Stimulated activated CD8-positive, alpha-beta memory T cell treated with anti-CD3 and anti-CD28 coated beads, Interleukin-7, amount 100 ng/mL, for 24 hours (primary cell): ENCODE measurements at places on chromosomes 1 and 21.
A peak's percentile ranks its signal among the peaks of the same experiment; 100 is the strongest.

GRCh38 chr1:198935306-198935921, 296.6 kb downstream of the PTPRC start:
- DNase-seq = peak; percentile 16

GRCh38 chr21:36661511-36662309, 37.2 kb upstream of the SIM2 start:
- DNase-seq = no peak

GRCh38 chr1:220703305-220703704, 13.1 kb downstream of the C1orf115 start:
- no peak for DNase-seq

DNA sequence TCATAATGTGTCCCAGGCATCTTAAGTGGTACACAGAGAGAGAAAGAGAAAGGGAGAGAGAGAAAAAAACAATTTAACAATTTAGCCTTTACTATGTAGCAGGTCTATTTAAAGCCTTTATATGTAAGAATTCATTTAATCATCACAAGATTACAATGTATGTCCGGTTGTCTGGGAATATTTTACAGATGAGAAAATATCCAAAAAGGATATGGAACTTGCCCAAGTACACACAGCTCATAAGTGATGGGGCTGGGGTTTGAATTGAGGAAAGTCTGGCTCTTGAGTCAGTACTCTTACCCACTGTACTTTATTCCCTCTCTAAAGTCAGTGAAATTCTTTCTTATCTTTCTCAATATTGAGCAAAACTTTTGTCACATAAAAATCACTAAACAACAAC, 104.6 kb downstream of the LYPLAL1 start:
- no peak for DNase-seq

DNA sequence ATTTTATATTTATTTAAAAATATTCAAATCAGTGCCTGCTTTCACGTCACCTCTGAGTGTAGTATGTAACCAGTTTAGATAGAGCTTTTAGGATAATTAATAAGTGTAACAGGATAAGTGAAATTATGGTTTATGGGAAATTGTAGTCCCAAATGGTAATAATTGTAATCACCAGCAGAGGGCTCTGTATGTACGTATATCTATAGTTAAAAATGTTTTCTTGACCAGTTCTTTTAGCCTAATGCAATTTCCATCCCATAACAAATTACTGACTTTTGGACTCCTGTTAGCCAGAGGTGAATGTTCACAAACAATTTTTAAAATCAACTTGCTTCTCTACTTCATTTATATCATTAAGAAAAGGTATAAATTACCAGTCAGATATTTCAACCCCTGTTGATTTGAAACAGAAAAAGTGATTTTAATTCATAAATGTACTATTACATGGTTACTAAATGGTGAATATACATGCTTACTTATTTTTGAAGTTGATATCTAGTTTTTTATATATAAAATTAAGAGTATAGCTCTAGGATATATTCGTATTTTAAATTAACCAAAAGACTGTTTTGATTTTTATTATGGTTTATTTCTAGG, 25.3 kb downstream of the SLC30A7 start:
- no peak for DNase-seq

DNA sequence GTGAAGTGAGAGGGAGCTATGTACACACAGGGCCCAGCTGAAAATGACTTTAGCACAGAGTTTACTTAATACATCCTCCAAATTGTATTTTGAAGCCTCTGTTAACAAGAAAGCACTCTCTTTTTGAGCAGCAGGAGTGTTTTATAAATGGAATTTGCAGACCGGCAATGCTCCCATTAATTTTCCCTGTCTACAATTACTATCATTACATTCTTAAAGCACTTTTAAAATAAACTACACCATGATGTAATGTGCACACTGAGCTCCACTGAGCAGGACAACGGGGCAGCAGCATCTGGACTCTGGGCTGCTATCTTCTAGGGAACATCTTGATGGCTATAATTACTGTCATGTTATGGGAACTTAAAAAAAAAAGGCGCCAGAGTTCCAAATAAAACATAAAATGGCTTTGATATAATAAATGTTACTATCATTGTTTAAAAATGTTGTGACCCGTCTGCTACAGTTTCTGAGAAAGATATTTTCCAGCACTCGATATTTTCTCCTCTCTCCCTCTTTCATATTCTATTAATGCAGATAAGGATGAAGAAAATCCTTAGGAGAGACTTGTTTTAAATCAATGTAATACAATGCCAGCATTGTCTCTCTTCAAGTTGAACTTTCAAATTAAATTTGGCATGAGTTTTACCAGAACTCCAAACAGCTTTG, 150.9 kb downstream of the HLX start:
- no peak for DNase-seq

DNA sequence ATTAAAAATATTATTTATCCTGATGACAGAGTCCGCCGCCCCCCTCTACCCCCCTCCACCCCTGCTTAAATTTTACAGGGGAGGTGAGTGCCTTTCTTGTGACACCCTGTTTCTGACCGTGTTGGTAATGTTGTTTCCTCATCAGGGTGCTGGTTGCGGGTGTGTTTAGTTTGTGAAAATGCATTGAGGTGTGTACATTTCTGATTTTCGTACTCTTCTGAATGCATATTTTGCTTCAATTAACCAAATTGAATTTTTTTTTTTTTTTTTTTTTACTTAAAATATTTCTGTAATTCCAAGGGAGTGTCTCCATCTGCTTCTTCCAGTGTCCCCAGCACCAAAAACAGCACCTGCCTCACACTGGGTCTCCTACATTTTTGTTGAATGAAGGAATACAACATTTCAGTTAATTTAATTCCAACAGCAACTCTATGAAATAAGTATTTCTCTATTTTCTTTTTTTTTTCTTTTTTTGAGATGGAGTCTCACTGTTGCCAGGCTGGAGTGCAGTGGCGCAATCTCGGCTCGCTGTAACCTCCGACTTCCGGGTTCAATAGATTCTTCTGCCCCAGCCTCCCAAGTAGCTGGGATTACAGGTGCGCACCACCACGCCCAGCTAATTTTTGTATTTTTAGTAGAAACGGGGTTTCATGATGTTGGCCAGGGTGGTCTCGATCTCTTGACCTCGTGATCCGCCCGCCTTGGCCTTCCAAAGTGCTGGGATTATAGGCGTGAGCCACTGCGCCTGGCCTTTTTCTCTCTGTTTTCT, 5.6 kb upstream of the SLC2A1 start:
- DNase-seq = no peak

DNA sequence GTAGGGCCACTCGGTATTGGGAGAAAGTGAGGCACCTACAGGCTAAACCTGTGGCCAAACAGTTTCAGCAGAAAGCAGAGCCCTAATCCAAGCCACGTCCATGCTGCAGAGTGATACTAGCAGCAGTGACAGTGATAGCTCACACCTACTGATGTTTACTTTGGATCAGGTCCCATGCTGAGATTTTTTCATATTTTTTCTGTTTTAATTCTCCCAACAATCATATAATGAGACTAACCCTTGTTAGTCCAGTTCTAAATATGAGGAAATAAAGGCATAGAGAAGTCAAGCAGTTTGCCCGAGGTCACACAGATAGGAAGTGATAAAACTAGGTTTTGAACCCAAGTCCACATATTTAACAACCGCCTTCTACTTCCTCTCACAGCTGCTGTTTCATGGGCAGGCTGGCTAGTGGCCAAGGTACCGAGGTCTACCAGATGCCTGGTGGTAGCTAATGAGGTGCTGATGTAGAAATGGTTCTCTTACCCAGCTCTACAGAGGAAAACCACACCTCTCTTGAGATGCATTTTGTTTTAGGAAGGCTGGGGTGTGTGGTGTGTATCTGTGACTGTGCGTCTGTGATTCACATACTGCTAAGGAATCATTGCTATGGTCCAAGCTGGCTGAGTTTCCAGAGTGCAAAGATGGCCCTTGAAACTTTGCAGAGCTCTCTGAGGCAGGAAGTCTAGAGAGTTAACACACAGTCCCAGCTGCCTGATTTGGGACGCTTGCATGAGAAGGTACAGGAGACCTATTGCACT, 80.3 kb upstream of the ARTN start:
- no peak for DNase-seq

- DNase-seq = no peak
Observed at GRCh38 chr1:36159614-36160387, 3.8 kb downstream of the MAP7D1 start.

GRCh38 chr1:113684153-113684541, 75.1 kb downstream of the PHTF1 start:
- no peak for DNase-seq

- DNase-seq = no peak
Observed at GRCh38 chr1:232952514-232953499, 2.4 kb downstream of the NTPCR start.

DNA sequence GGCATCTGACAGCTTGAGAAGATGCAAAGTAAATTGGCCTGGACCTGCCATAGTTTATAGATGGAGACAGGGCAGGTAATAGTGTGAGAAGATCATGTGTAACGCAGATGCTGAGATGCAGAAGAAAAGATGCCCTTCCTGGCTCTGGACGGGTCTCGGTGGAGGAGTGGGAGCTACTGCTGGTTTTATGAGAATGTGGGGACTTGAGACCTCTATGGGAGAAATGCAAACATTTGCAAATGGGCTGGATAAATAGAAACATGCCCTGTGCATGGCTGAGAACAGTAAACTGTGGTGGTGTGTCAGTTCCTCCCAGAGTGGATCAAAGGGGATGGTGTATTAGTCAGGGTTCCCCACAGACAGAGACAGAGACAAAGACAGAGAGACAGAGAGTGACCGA, 21.9 kb downstream of the UBASH3A start:
- DNase-seq = no peak

DNA sequence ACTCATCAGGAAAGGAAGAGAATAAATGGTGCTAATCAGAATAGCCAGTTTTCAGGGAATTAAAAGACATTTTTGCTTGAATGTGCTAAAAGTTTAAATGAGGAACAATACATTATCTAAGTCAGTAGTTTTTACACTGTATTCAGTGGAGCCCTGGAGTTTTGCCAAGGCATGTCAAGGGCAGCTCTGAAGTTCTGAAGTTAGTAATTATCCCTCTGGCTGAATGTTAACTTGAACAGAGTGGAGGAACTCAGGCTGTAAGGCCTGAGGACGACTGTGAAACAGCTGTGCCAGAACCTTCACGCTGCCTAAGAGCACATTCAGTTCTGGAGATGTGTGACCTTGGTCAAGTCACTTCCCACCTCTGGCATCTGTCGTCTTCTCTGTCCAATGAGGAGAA, 68.1 kb downstream of the EDEM3 start:
- DNase-seq = no peak

DNA sequence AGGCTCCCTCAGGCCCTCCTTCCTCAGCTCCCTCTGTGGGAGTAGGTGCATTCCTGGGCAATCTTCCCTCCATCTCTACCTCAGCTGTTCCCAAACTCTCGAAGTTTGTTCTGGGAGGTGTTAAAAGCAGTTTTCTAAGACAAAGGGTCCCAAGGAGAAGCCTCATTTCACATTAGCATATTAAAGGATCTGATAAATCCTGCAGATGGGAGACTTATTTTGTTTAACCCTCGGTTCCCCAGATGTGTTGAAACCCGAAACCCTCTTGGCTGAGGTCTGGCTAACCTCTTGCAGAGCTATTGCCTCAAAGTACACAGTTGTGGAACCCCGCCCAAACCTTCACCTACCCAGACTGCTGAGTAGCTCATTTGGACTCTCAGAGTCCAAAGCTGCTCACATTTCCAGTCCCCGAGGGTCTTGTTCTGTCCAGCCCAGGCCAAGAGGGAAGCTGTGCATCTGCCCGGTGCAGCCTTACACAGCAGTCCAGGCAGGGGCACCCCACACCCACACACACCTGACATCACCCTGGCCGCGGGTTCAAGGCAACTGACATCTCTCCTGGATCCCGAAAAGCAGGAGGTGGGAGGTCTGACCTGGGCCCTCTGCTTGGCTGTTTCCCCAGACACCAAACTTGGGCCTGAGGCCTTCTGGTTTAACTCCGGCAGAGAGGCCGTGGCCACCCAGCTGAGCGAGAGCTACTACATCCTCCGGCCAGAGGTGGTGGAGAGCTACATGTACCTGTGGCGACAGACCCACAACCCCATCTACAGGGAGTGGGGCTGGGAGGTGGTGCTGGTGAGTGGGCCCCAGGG, 19.5 kb upstream of the SELENON start:
- DNase-seq = no peak

- no peak for DNase-seq
Observed at GRCh38 chr1:203046984-203047630, 20.8 kb downstream of the PPFIA4 start.

GRCh38 chr21:45257673-45258341, 29.9 kb downstream of the POFUT2 start:
- DNase-seq = no peak

GRCh38 chr21:16084776-16085364, 355.1 kb downstream of the USP25 start:
- no peak for DNase-seq

GRCh38 chr1:68269637-68270430, 37.5 kb upstream of the WLS start:
- DNase-seq = no peak

- no peak for DNase-seq
Observed at GRCh38 chr1:210730023-210730422, 401.3 kb downstream of the HHAT start.

DNA sequence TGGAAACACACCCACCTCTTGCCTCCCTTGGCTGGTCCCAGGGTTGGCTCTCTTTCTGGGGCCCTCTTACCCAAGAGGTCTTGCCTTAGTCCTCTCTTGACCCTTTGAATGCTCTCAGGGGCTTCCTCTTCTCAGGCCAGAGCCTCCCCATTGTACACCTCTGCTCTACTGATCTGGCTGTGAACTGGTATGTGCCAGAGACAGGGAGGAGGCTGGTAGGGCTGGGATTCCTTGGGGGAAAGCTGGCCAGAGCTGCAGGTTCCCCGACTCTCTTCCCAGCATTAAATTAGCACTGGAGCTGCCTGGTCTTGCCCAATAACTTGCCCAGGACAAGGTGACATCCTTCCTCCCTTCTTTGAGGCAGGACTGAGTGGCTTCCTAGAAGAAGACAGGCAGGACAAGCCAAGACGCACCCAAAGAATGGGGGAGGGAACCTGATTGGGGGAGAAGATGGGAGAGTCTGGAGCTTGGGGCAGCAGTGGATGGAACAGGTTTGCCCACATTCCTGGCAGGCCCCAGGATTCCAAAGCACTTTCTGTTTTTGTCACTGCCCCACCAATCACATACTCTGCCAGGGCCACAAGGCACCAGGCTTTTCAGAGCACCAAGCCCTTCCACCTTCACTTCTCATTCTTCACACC, 37.2 kb upstream of the CITED4 start:
- DNase-seq = no peak
